Astrocyte (in vitro differentiated cells and primary cell): ENCODE measurements at places on chromosomes 7 and 10. TPM values are rescaled to one million over a fixed set of nuclear protein-coding genes. Genes with fewer than 3 reads are reported as not detected.

- peak; percentile 83 for DNase-seq
Measured at GRCh38 chr10:29668628-29669027, 33.9 kb upstream of the SVIL start.

DNA sequence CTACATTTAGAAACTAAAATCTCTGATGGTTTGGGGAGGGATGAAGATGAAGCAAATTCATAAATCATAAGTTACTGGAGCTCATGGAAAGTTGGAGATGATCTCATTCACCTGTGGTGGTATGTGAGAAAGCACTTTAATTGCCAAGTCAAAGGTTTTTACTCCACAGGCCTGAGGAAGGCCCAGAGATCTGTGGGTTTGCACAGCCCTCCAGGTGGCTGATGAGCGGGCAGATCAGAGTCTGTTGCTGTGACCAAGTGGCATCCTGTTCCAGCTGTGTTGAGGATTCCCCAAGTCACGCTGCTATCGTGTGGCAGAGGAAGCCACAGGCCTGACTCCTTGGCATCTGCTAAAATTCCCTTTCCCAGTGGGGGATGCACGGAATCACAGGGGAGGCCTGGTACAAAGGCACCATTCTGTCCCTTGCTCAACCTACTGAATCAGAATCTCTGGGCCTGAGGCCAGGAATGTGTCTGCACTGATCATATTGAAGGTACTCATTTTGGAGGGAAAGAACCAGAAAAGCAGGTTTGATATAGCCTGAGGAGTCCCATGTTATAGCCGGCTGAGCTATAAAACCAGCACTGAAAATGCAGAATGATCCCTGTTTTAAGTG lies 19.7 kb upstream of the DDC start:
- no peak for DNase-seq

DNA sequence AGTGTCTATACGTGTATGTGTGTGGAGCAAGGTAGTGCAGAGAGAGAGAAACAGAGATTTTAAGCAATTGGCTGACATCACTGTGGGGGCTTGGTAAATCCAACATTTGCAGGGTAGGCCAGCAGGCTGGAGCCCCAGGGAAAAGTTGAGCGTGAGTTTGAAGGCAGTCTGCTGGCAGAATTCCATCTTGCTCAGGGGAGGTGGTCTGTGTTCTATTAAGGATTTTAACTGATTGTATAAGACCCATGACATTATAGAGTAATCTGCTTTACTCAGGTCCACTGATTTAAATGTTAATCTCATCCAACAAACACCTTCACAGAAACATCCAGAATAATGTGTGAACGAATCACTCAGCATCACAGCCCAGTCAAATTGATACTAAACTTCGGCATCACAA lies 912.9 kb downstream of the GRM8 start:
- DNase-seq: no peak

GRCh38 chr7:115007751-115008150 lies 85.9 kb downstream of the MDFIC start:
- peak; percentile 7 for DNase-seq

- DNase-seq: no peak
Measured at GRCh38 chr7:154899862-154900261, 103.1 kb downstream of the PAXIP1 start.

- DNase-seq: no peak
Measured at GRCh38 chr10:42988069-42988468, 88.8 kb upstream of the RET start.

GRCh38 chr7:94838717-94839116 lies 68.7 kb upstream of the PPP1R9A start:
- no peak for DNase-seq

- no peak for DNase-seq
Measured at GRCh38 chr7:128211626-128212025, 29.5 kb upstream of the LEP start.

GRCh38 chr10:30282221-30282620 lies 66.9 kb downstream of the MTPAP start:
- no peak for DNase-seq

DNA sequence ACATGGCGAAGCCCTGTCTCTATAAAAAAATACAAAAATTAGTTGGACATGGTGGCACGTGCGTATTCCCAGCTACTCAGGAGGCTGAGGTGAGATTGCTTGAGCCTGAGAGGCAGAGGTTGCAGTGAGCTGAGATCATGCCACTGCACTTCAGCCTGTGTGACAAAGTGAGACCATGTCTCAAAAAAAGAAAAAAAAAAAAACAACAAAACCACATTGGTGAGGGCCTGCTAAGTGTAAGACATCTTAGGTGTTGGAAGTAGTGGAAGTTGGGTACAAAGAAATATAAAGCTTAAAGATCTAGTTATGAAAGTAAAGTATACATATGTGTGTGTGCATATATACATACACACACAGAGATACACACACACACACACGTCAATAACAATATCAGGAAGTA lies 228.0 kb downstream of the EXOC4 start:
- DNase-seq: no peak

DNA sequence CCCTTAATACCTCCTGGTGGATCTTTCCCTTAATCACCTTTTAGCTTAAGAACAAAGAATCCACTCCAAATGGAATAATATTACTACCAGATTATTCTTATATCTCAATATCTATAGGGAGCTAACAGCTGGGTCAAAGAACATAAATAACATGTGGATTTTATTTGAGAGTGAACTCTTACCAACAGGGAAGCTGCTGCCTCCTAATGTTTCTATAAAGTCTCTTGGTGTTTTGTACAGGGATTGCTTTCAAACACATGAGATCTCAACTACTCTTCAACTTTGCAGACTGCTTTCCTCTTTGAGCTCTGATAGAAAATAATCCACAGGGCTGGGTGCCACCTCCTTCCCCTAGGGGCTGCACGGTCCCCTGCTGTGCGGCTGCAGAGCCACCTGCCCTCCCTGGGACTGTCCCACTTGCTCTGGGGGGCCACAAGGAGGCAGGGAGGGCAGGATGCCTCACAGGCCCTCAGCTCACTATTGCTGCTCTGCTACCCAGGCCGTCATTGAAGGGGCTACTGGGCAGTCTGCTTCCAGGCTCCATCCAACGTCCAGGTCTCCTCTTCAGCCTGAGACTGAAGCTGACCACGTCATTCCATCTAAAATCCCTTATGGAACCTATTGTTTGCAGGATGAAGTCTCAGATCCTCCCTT lies 191.2 kb downstream of the CXCL12 start:
- no peak for DNase-seq

GRCh38 chr7:78130446-78131215 lies 332.1 kb downstream of the PHTF2 start:
- no peak for DNase-seq

The TCF7L2 gene
- total RNA-seq: 52.1 and 52.4 TPM in 2 replicates

The AZGP1 gene
- not detected in 2 replicates for total RNA-seq

The LRRC4 gene
- 4.4 and 4.5 TPM in 2 replicates for total RNA-seq

The MKRN1 gene
- 91.7 and 95.7 TPM in 2 replicates for total RNA-seq

The RNF133 gene
- 0.30 and 0.41 TPM in 2 replicates for total RNA-seq

The LRRD1 gene
- 0.27 TPM in 1 of 2 replicates, not detected in the other for total RNA-seq

The PNLIPRP1 gene
- total RNA-seq: not detected in 2 replicates

The OIT3 gene
- total RNA-seq: 0.09 TPM in 1 of 2 replicates, not detected in the other

The AKR1C8 gene
- total RNA-seq: not detected in 2 replicates

The CFAP46 gene
- 1.3 and 1.5 TPM in 2 replicates for total RNA-seq
